Cortex of kidney (tissue), 1 donor: ENCODE measurements at places on chromosomes 16 and 17.

- DNase-seq, result no peak
Measured at GRCh38 chr16:68452176-68452575, 3.9 kb upstream of the SMPD3 start.

- no peak for DNase-seq
Measured at GRCh38 chr16:85004587-85005205, 6.6 kb downstream of the ZDHHC7 start.

DNA sequence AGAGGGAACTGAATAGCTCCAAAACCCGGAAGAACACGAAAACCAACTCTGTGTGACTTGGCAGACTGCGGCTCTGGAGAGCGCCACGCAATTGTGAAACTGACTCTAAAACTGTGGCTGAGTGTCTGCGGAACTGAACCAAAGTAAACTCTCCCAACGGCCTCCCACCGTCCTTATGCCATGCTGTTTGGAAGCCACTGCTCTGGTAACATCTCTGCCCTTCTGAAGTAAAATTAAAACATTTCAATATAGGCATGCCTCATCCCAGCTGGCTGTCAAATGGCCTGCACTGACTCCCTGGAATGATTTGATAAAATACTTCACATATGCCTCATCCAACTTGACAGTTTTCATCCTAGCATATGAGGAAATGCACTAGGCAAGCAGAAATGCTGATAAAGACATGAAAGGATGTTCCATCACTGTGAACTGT, 70.2 kb downstream of the PARN start:
- no peak for DNase-seq

DNA sequence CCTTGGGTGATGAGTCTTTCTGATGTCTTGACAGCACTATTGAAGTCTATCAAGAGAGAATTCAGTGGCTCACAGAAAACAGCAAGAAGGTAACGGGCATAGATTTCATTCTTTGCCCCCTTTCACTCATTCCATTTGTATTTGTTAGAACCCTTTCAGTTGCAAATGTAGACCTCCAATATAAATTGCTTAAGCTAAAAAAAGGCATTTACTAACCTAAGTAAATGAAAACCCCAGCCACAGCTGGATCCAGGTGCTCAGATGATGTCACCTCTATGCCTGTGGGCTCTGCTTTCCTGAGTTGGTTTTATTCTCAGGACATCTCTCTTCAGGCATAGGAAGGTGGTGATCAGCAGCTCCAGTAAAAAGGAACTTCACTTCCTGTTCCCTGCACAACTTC, 11.1 kb downstream of the VWA3A start:
- DNase-seq, result no peak

DNA sequence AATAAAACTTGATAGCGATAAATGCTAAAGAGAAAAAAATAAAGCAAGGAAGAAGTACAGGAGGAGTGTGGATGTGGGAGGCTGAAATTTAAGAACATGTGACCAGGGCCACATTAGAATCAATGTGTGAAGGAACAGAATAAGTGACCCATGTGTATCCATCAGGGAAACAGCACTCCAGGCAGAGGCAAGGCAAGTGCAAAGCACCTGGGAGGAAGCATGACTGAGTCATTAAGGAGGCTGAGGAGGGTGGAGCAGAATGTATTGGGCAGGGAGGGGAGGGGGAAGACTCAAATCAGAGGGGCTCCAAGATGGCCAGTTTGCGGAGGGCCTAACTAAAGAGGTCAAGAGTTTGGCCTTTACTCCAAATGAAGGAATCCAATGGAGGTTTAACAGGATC, 8.0 kb downstream of the CDR2 start:
- no peak for DNase-seq

DNA sequence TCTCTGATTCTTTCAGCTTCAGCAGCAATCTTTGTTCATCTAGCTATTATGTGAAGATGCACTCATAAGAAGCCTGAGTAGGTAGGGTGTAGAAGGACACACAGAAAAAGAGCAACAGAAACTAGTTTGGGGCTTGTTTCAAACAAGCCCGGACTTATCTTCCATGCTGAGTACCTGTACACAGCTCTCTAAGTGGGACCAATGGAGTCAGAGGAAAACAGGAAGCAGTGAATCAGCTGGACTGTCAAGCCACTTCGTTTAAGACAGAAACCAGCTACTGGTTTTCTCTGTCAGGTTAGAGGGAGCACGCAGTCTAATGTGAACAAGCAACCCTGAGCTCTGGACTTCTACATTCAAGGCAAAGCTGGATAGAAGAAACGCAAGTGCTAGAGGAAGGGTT, 16.0 kb downstream of the MAP2K6 start:
- no peak for DNase-seq

DNA sequence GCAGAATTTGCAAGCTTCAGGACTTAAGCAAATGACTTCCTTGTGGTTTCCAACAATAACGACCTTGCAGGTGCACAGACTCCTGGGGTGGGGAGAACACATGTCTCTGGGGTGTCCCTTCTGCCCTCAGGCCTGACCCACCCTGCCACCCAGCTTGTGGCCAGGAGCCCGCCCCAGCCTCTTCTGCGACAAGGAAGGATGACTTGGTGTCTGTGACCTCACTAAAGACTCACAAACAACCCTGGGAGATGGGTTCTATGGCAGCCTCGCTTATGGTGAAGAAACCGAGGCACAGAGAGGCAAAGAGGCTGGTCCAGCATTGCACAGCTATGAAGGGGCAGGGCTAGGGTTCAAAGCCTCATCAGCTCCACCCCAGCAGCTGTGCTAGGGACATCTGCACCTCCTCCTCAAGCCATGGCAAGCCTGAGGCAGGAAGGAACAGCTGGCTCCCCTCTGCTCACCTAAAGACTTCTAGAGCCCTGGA, 2.6 kb downstream of the ATP2A3 start:
- DNase-seq, result no peak

- DNase-seq, result no peak
Measured at GRCh38 chr16:9378876-9379275, 287.4 kb downstream of the HAPSTR1 start.

GRCh38 chr17:42760652-42761581, at the start of gene RAMP2:
Gene RAMP2, plus strand, starts transcription at chr17:42761227. Its CDS starts 35 bp downstream, at chr17:42761262.
- no peak for DNase-seq

DNA sequence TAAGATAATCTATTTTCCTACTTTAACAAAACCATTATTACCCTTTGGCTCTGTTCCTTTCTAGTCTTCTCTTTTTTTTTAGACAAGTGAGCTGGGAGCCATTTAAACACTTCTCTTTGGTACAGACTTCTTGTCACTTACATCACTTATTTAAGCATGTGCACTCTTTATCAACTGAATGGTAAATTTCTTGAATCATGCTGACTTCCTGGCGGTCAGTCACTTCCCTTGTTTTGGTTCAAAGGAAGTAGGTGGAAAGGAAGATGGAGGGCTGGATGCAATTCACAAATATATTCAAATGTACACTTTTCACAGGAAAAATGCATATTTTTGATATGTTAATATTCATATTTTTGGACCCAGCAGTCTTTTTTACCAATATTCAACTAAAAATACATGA, 97.1 kb downstream of the ITFG1 start:
- no peak for DNase-seq

- DNase-seq, result no peak
Measured at GRCh38 chr16:31508706-31509195, 560 bp upstream of the RUSF1 start.

- no peak for DNase-seq
Measured at GRCh38 chr16:58346831-58347371, 45.4 kb upstream of the GINS3 start.

DNA sequence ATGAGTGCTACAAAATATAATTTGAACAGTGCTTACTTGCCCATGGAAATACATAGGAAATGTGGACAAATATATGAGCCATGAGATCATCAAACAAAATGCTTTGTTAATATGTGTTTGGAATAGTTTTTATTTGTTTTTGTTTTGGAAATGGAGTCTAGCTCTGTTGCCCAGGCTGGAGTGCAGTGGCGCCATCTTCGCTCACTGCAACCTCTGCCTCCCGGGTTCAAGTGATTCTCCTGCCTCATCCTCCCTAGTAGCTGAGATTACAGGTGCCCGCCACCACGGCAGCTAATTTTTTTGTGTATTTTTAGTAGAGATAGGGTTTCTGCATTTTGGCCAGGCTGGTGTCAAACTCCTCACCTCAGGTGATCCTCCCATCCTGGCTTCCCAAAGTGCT, 2.8 kb downstream of the CNEP1R1 start:
- DNase-seq, result no peak

- DNase-seq, result no peak
Measured at GRCh38 chr17:36899250-36900159, 37.8 kb upstream of the LHX1 start.

- no peak for DNase-seq
Measured at GRCh38 chr17:38596651-38597050, 9.1 kb downstream of the SRCIN1 start.

GRCh38 chr16:58026139-58026704, 668 bp downstream of the MMP15 start:
- no peak for DNase-seq

DNA sequence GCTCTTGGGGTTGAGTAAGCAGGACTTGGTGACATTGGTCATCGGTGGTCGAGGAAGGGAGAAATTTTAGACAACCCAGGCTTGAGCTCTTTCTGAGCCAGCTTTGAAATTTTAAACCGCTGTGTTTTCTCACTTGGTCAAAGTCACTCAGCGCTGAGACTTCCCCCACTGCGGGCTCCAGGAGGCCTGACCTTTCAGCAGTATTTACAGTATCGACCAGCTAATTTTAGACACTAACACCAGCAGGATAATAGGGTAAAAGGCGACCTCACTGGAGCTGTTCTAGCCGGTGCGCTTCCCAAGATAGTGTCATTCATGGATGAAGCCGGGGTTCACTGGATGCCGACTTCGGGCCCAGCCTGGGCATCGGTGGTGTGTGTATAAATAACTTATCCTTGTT, 29.7 kb upstream of the WSCD1 start:
- DNase-seq, result no peak

DNA sequence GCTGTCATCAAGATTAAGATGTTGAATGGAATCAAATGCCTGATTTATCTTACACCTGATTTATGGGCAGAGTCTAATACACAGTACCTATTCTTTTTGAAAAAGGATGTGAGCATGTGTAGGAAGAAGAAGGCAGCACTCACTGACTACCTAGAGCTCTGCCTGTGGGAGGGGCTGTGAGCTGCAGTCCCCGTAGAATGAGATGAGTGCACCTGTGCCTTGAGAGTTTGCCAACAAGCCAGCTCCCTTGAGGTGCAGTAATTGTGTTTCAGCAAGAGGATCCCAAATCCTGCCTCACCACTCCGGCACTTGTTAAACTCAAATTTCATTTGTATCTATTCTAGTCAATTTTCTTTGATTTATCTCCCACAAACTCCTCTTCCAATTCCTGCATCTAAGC, 46.0 kb downstream of the CDH11 start:
- DNase-seq, result no peak

- no peak for DNase-seq
Measured at GRCh38 chr16:4067262-4068001, 48.8 kb downstream of the ADCY9 start.

- no peak for DNase-seq
Measured at GRCh38 chr17:73271072-73271471, 9.4 kb upstream of the CPSF4L start.

- no peak for DNase-seq
Measured at GRCh38 chr17:9905902-9906301, 831 bp upstream of the RCVRN start.

DNA sequence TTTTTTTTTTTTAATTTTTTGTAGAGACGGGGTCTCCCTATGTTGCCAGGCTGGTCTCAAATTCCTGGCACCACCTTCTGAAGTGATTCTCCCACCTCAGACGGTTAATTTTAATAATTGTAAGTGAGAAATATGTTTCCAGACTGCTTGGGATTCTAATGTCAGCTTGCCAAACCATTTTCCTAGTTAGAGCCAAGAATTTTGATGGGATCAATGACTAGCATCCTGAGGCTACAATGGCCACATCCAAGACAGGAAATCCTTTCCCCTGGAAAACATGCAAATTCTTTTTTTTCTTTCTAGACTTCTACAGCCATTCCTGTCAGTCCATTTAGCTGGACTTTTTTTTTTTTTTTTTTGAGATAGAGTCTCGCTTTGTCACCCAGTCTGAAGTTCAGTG, 32.6 kb downstream of the IGF2BP1 start:
- DNase-seq, result no peak

DNA sequence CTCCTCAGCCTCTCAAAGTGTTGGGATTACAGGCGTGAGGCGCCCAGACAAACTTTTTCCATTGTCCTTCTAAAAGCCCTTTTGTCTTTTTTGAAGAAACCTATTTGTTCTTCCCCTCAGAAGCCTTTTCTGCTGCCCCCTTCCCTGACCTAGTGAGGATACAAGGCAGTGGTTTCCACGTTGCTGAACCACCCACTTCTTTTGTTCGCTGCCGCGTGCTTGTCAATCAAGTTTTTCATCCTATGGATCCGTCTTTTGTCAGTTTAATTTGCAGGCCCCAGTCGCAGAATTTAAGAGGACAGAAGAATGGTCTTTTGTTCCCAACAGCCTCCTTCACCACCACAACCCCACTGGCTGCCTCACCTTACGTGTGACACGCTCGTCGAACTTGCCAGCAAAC, 20.2 kb upstream of the GNG13 start:
- DNase-seq, result no peak

DNA sequence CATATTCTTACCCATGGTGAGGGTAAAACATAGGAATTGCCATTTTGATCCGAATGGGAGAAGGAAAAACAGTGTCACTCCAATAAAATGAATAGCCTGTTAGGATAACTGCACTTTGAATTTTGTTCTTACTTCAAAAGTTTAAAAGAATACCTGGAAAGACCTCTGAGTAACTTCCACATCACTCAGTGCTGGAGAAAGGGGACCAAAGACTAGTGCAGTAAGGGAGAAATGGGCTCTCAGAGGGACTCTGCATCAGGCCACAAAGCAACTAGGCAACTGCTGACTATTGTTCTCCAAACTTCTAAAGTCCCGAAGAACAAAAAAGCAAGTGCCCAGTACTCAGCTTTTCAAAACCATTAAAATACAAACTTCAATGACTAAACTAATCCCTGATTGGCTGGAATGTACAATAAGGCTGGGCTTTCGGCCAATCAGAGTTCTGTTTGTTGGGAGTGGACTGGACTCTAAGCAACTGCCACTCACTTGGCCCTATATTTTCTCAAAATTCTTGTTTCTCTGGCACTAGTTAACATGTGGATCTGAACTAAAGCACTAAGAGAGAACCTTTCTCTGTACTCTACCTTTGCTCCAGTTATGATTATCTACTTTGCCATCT, 6.2 kb downstream of the DNAJC7 start:
- DNase-seq, result no peak

- no peak for DNase-seq
Measured at GRCh38 chr16:11571549-11571948, 15.2 kb downstream of the LITAF start.
